ENCODE measurements at places on chromosomes 13 and 19.

GRCh38 chr13:29956853-29957252 lies 106.4 kb upstream of the UBL3 start:
- no peak for DNase-seq

DNA sequence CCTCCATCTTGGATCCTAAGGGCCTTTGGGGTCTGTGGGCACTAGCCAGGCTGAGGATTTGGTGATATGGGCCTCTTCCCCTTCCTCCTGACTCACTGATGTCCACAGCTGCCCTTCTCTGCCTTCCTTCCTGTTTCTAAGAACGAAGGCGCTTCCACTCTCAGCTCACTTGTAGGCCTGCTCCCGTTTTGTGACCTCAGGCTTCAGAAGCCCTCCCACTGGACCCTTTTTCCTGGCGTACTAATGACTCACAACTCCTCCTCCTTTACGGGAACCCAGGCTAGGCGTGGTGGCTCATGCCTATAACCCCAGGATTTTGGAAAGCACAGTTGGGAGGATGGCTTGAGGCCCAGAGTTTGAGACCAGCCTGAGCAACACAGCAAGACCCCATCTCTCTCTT lies 55.6 kb downstream of the TMED1 start:
- peak; percentile 45 for DNase-seq

DNA sequence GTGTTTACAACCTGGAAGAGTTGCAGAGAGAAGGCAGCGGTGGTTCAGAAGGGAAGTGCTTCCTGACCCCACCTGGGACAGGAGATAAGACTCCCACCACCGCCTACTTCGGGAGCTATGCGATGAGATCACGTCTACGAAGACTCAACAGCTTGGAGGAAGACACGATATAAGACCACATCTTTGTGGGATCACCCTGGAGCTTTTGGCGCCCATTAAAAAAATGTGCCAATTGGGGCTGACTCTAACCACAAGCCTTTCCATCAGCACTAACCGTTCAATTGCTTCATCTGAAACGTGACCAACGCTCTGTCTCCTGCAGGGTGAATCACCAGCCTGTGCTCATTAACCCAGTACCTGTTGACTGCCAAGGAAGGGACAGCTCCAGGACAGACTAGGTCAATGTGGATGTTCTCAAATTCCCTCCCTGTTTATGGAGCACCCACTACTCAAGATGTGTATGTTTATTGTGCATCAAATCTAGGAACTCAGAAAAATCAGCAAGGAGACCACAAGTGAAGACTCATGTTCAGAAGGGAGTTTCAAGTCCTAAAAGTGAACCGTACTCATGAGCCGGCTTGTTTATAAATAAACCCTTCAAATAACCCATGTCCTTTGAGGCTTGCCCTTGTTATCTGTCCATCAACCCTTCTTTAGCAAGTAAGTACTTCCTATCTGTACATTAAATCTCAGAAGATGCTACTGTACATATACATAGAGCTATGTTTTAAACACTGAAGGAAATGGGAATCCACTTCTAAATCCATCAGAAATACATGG lies 67.5 kb downstream of the LATS2 start:
- DNase-seq: no peak

DNA sequence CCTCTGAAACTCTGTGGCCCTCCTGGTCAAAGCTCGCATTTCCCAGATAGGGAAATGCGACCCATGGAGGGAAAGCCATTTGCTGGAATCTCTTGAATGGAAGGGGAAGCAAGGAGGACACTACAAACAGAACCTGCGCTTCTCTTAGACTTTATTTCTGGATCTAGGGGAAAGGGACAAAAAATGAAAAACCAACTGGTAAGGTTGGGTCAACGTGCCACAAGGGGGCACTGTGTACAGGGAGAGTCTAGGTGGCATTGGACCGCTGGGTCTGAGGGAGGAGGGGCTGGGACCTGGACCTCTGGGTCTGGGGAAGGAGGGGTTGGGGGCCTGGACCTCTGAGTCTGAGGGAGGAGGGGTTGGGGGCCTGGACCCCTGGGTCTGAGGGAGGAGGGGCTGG lies 5.0 kb downstream of the KLK4 start:
- no peak for DNase-seq

- DNase-seq: no peak
Observed at GRCh38 chr13:20998649-20999415, 62.6 kb downstream of the LATS2 start.
